ENCODE measurements at places on chromosomes 2 and 18.

DNA sequence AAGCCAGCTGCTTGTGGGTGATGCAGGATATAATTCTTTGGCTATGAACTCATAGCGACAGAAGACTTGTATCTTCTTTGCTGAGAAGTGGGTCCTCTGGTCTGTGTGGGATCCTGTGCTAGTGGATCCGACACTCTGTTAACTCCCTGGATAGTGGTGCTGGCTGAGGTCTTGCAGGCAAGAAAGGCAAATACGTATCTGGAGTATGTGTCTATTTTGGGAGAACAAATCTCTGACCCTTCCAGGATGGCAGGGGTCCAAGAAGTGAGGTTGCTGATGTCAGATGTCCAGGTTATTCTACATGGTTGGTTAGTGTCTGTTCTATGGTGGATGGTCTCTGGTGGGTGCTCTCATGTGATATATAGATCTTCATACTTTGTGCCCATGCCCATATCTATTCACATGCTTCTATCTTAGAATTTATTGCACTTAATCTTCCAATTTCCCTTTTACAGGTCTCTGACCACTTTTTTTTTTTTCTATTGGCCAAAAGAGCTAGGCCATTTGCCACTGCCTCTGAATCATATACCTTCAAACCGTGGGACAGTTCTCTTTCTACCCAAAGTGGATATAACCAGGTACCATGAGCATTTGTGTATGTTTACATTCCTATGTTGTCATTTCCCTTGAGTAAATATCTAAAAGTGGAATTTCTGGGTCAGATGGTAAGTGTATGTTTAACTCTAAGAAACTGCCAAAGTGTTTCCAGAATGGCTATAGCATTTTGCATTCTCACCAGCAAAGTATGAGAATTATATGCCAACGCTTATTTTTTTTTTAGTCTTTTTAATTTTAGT lies 45.1 kb upstream of the RBMS1 start:
- DNase-seq, result no peak

GRCh38 chr2:26606847-26607190 lies 34.3 kb downstream of the CIB4 start:
- DNase-seq, result no peak

DNA sequence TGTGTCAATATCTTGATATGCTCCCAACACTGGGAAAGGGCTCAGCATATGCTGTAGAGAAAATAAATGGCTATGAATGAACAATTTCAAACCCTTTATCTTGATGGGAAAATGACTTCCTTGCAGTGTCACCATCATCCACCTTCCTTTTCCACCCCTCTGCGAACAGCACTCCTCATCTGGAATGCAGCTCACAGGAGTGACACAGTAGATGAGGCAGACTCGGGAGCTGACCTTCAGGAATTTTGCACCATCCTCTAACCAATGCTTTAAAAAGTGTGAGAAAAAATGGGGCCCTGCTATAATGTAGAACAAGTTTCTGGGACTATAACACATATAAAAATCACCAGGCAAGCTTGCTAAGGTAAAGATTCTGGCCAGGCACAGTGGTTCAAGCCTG lies 41.3 kb upstream of the YPEL5 start:
- DNase-seq, result no peak

DNA sequence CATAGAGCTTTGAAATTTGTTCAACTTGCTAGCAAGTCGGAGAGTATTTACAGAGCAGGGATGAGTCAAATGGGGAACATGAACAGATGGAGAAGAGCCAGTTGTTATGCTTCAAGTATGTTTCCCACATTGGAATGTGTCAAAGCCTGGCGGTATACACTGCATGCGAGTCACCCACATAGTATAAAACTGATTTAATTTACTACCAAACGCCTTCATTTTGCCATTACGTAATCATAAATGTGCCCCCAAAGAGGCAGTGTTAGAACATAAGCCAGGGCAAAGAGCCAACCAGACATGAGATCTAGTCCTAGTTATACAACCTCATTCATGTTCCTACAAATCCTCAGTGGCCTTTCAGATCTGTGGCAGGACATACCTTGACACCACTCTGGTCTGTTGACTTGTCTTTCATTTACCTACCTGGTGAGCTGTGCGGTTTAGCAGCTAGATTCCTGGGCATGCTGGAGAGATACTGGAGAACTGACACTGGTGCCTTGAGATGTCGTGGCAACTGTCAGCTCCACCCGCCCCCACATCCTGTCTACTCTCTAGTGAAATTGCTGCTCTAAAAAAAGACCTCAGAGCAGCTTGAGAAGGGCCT lies 21.7 kb upstream of the NRP2 start:
- no peak for DNase-seq

GRCh38 chr2:76478266-76479035 lies 767.7 kb upstream of the GCFC2 start:
- no peak for DNase-seq

- DNase-seq, result no peak
These were observed 172.5 kb downstream of the UXS1 start for GRCh38 chr2:106021662-106022028.

- DNase-seq, result no peak
These were observed 52.5 kb downstream of the ZNF236 start for GRCh38 chr18:76874642-76875389.

Data from effector memory CD4-positive, alpha-beta T cell (primary cell).